ENCODE measurements at places on chromosomes 2 and 18.
A peak's percentile ranks its signal among the peaks of the same experiment; 100 is the strongest.

- peak; percentile 46 for DNase-seq
These were observed 41.6 kb downstream of the GFPT1 start for GRCh38 chr2:69345434-69345833.

DNA sequence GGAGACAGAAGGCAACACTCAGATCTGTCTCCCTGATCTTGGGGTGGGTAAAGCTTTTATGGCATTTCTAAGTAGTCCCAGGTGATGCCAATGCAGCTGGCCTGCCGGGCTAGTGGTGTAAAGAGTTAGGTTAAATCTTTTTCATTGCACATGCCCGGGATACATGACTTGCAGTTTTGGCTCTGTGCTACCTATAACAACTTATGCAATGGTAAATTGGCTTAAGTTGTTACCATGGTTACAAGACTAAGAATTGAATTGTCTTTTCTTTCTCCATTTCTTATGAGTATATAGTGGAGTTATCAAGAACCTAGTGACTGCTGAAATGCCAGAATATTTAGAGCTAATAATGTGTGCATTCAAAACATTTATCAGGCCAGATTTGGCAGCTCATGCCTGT, 5.3 kb upstream of the FAM110C start:
- DNase-seq = no peak

DNA sequence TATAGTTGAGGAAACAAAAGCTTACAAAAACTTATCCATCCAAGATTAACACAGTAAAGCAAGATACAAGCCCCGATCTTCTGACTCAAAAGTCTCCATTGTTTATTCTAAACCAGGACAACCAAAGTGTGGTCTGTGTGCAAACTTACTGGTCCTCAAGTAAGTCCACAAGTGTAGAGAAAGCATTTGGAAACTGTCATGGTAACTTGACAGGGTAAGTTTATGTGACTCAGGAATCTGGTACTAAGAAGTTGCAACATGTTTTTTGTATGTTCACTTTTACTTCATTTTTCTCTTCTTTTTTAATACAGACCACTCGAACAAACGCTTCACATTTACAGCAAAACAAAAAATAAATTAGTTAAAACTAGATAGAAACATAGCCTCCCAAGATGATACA, 9.4 kb downstream of the MBD2 start:
- peak; percentile 61 for DNase-seq

DNA sequence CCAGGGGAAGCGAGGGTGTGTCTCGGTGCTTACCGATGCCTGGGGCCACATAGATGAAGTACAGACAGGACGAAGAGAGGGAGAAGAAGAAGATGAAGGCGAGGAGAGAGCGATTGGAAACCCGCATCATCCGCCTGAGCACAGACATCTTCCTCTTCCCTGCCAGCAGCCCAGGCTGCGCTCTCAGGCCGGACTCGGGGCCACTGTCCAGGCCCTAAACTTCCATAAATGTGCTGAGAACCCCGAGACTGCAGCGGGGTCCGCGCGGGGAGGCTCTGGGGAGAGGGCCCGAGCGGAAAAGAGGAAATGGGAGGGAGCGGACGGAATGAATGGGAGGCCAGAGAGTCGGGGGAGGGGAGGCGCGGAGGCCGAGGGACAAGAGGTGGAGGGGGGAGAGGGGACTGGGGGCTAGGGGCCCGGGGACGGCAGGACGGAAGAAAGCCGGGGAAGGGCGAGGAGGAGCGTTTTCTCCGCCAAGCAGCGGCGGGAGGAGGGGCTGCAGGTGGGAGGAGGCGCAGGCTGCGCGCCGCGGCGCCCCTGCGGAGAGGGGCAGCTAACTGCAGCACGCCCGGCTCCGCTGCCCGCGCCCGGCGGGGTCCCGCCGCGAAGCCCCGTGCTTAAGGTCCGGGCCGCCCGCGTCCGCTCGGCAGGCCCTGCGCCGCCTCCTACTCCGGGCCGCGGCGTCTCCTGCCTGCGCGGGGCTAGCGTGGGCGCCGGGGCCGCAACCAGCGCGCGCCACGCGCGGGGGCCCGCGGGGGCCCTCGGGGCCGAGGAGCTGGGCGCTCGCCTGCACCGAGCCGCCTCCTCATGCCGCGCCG, at the start of gene B4GALT6:
TSS of gene B4GALT6 (minus strand) at position 303 of the 818 bp plus-strand sequence. CDS start at position 148, 155 bp downstream.
- DNase-seq = peak; percentile 33

GRCh38 chr18:51514128-51514527, 316.6 kb upstream of the MEX3C start:
- DNase-seq = no peak

DNA sequence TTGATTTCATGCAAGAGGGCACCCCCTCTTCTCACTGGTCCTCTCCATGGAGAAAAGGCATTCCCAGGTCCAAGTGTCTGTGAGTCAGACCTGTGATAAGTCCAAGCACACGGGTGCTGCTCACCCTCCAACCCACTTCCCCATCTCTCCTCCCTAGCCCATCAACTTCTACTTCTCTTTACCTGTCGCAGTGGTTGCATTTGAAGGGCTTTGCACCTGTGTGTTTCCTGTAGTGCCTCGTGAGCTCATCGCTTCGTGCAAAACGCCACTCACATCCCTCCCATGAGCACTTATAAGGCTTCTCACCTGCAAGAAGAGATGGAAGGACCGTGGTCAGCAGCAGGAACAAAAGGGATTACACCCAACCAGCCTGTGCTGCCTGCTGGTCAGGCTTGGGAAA, 77.5 kb downstream of the KLF7 start:
- DNase-seq = no peak

GRCh38 chr2:160139350-160139749, 60.7 kb downstream of the ITGB6 start:
- DNase-seq = no peak

GRCh38 chr2:100887713-100888495, 68.0 kb downstream of the NPAS2 start:
- no peak for DNase-seq

GRCh38 chr18:6270771-6271216, 143.9 kb downstream of the L3MBTL4 start:
- DNase-seq = no peak

DNA sequence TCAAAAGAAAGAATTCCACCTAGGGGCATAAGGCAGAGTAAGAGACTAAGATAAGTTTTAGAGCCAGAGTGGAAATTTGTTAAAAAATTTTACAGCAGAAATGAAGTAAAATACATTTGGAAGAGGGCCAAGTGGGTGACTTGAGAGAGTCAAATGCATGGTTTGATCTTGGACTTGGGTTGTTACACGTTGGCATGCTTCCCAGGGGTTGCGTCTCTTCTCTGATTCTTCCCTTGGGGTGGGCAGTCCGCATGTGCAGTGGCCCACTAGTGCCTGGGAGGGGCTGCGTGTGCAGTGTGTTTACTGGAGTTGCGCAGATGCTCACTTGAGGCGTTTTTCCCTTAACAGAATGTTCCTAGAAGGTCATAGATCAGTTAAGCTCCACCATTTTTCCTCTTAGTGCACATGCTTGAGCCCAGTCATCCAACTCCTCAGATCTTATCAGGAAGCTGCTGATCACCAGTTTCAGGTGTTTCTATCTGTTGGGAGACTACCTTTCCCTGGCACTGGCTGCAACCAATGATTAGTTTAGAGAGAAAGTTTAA, 13.1 kb downstream of the SEH1L start:
- peak; percentile 30 for DNase-seq

DNA sequence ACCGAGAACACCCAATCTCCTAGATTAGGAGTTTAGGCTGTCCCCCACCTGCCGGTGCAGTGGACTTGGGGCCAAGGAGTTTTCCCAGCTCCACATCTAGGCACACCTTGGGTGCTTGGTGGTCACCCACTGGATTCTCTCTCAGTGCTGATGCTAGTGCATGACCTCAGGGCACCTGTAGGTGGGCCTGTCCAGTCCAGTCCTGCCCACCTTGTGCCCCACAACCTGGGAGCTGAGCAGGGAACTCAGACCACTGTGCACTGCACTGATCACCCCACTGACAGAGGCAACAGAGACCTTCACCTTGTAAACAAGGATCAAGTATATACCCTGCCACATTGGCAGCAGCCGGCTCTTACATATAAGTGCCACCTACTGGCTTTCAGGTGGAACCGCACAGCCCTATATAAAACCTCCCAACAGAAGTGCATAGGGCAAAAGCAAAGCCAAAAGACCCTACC, 12.7 kb upstream of the CDH19 start:
- peak; percentile 42 for DNase-seq

DNA sequence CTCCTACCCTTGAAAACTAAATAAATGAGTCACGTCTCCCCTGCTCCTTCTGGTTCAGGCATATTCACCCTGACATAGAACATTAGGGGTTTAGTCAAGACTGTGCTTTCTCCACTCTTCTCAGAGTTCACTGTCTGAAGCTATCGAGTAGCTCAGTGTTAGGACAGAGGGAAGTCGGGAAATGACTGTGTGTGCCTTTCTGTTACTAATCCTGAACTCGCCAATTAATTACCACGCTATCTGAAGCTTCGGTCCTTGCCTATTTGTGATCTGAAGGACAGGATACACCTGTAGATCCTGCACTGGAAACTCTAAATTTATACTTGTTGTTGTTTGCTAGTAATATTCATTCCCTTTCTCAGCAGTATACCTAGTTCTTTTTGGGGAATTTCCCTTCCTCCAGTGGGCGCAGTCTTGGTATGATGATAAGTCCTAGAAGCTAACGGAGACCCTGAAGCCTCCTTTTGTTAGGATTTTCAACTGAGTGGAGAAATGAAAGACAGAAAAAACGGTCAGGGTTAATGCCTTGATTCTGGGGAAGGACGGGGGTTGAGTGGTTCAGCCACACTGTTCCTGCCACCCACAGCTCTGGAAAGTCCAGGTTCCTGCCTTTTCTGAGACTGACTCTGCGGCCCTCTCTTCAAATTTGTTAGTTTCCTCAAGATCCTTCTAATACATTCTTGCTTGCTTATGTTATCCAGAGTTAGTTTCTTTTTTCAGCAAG, 218.0 kb downstream of the DLGAP1 start:
- no peak for DNase-seq

GRCh38 chr2:73822276-73822675, 6.5 kb upstream of the STAMBP start:
- DNase-seq = no peak

DNA sequence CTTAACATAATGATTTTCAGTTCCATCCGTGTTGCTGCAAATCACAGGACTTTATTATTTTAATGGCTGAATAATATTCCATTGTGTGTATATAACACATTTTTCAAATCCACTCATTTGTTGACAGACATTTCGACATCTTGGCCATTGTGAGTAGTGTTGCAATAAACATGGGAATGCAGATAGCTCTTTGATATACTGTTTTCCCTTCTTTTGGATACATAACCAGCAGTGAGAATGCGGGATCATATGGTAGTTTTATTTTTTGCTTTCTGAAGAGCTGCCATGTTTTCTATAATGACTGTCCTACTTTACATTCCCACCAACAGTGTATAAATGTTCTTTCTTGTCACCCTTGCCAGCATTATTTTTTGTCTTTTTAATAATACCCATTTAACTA, 420.3 kb upstream of the CHAC2 start:
- DNase-seq = no peak

GRCh38 chr2:143936848-143937722, 582.8 kb downstream of the ZEB2 start:
- peak; percentile 38 for DNase-seq

DNA sequence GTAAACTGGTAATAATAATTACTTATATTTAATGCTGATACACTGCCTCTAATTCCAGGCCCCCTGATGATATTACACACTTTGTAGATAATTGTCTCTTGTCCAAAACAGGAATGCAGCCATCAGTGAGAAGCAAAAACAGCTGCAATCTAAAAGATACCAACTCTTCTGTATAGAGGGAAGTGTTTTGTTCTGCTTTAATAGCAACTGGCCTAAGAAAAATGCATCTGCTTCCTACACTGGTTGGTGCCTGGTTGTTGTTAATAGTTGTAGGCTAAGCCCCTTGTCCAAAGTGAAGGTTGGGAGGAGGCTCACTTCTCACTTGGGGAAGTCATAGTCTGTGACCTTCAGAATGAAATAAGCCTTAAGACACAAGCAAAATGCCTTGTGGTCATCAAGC, 332.0 kb downstream of the ZNF521 start:
- no peak for DNase-seq

DNA sequence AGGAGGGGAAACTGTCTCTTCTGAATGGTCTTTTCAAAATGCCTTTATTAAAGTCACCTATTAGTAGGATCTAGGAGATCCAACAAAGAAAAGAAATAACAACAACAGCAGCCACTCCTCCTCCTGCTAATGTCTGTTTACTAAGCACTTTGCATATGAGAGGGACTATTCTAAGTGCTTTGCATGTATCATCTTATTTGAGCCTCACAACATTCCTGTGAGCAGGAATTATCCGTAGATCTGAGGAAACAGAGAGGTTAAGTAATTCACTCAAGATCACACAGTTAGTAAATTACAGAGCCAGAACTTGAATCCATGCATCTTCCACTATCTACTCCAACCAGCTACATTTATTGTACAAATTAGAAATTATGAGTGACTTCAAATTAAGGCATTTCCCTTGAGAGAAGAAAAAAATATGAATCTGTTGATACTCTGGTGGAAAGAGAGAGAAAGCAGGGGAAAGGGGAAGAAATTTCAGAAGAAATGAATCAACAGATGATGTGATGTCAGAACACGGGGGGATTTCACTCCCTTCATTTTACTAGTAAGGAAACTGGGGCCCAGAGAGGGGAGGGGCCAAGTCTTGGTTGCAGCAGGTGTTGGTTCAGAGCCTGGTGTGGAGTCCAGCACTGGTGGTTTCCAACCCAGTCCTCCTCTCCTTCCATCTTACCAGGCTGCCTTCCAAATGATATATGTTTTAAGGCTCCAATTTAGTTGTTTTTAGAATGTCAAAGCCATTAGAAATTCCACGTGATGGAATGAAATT, 49.7 kb downstream of the TSN start:
- DNase-seq = no peak

- no peak for DNase-seq
These were observed 208.2 kb upstream of the ALPP start for GRCh38 chr2:232170396-232170795.

DNA sequence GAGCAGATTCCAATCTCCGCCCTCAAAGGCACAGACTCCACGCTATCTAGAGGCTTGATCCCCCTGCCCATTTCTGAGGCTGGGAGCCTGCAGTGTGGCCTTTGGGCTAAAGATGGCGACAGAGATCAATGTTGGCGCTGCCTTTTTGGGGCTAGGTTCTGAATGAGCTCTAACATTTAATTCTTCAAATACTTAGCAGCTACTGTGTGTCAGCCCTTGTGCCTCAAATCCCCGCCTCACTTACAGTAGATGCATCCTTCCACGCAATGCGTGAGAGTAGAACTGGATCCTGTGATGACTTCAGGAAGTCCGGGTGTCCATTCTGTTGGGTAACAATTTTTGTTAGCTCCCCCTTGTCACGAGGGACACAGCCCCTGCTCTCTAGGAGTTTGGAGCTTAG, 12.4 kb downstream of the IL1F10 start:
- peak; percentile 39 for DNase-seq

- DNase-seq = peak; percentile 79
These were observed 52.1 kb downstream of the ABCG8 start for GRCh38 chr2:43890855-43891254.

GRCh38 chr2:106059416-106060065, 134.6 kb downstream of the UXS1 start:
- no peak for DNase-seq

- peak; percentile 54 for DNase-seq
These were observed 173.5 kb upstream of the SIX2 start for GRCh38 chr2:45182667-45183295.

All from choroid plexus epithelial cell (primary cell).